CD4-positive, alpha-beta memory T cell (primary cell): ENCODE measurements at places on chromosomes 3 and 15.

DNA sequence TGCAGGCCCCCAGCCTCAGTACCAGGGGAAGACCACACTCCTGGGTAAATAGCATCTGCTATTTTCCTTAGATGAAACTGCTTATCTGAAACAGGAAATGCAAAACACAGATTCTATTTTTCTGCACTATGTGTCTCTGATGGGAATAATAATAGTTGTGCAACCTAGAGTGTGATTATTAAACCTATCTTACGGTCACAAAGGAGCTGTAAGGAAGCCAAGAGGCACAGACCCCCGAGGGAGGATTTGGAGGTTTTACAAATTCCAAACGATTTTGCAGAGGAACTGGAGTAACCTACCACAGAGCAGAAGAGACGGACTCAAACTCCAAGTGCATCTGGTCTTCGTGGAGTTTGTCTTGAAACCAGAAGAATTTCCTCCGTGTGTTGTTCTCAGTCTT is 14.1 kb upstream of the APOD start:
- DNase-seq, result no peak

DNA sequence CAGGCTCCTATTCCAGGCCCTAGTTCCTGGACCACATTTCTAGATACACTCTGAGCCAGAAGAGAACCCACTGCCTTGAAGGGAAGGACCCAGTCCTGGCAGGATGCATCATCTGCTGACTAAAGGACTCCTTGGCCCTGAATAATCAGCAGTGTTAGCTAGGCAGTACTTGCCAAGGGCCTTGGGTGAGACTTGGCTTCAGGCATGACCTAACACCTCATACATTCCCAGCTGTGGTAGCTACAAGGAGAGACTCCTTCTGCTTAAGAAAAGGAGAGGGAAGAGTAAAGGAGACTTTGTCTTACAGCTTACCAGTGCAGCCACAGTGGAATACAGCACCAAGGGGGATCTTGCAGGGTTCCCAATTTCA is 26.4 kb downstream of the PEAK1 start:
- no peak for DNase-seq

GRCh38 chr3:196932600-196932999 is 9.7 kb downstream of the NCBP2 start:
- no peak for DNase-seq

GRCh38 chr3:15443826-15444524 is 16.6 kb downstream of the EAF1 start:
- DNase-seq, result no peak

DNA sequence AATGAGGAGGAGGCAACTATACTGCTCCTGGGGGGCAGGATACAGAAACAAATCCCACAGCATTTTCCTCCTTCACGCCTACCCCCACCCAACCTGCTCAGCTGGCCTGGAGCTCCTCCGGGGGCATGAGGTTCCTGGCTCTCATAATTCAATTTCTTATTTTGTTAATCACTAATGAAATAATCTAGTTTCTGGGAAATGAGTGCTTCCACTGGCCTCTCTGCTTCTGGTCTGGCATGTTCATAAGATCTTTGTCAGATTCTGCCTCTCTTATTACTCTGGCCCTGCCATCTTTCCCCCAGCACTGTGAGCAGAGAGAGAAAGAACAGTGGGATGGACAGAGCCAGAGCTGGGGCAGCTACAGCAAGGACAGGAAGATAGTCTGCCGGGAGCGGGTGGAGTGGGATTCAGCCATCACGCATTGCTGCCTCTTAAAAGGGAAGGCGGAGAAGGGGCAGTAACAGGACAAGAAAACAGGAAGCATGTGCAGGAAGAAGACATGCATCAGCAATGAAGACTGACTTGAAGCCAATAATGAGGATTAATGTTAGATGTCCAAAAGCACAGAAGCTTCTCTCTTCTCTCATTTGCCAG is 13.6 kb downstream of the RPAP1 start:
- DNase-seq, result no peak

- no peak for DNase-seq
Measured at GRCh38 chr3:18443665-18444594, 18.8 kb upstream of the SATB1 start.

DNA sequence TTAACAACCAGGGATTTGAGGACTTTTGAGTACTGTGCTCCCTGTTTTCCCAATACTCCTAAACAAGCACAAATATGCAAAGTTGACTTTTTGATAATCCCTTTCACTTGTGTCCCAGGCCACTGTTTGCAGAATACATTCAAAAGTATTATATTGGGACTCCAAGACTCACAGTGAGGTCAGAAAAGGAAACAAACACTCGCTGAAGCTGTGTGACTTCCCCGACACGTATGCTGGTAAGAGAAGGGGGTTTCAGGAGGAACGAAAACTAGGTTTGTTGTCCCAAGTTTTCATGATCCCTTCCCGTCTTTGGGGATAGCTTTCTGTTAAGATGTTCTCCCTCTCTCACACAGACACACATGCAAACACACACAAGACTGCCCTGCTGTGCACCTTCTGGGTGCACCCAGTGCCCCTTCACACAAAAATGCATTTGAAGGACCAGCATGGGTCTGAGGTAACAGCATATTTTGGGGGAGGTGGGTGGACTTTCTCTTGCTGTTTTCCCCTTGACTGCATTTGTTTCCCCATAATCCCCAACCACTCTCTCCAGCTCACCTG is 225.2 kb upstream of the PRICKLE2 start:
- no peak for DNase-seq

DNA sequence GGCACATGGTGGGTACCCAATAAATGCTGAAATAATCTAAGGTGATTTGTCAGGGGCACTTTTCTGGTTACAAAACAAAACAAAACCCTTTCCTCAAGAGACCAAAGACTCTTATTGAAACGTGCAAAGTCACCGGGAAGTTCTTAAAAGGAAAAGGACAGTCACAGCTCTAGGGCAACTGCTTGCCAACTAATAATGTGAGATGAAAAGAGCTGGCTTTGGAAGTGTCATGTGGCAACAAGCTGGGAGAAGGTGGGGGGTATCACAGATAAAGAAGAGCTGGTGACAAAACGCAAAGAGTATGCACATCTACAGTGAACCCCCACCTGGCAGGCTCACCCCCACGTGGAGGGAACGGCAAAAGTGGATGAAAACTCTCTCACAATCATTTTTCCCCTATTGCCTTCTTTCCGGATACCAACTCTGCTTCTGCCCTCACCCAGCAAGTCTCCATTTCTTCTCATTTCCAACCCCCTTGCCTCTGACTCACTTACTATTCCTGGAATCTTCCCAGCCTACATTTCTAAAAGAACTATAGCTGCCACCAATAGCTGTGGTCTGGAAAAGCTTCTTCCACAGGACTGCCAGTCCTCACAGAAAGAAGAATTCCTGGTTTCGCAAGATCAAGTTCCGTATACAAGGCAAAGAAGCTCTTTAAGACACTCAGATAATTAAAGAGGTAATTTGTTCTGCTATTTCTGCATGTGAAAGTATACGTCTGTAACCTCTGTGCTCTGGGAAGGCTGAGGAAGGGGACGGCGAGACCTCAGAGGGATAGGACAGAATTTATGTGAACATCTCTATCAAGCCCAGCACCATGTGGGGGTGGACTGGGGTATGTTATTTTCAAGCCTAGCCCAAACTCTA is 21.8 kb upstream of the ANPEP start:
- no peak for DNase-seq

DNA sequence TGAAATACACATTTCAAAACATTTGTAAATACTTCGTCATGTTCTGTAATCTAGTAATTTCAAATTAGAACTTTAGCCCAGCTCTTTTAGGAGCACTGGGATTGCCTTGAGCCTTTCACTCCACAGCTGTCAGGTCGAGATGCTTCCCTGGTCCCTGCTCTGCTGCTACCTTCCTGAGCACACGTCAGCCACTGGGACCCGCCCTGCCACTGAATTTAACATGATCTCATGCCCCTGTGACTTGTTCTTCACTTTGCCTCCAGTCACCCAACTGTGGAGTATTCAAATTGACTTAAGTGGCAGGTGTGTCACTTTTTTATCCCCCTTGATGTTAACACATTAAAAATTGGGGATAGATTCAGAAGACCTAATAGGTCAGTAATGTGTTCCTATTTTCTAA is 3.3 kb downstream of the ARRDC4 start:
- no peak for DNase-seq

DNA sequence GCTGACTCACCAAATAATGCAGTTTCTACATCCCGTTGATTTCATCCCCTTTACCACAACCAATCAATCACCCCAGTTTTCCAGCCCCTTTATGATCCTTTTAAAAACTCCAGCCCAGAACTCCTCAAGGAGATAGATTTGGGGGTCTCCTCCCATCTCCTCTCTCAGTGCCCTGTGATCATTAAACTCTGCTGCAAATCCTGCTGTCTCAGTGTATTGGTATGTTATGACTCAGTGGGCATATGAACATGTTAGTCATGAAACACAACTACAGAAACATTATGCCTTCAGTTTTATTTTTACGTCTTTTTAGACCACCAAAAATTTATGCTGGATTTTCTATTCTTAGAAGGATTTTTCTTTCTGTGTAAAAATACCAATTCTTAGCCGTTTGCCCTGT is 213.7 kb downstream of the DIPK2A start:
- no peak for DNase-seq

GRCh38 chr3:127801731-127802313 is 20.5 kb downstream of the MGLL start:
- DNase-seq, result no peak

GRCh38 chr3:38397320-38397719 is 50.7 kb downstream of the XYLB start:
- peak; percentile 13 for DNase-seq

DNA sequence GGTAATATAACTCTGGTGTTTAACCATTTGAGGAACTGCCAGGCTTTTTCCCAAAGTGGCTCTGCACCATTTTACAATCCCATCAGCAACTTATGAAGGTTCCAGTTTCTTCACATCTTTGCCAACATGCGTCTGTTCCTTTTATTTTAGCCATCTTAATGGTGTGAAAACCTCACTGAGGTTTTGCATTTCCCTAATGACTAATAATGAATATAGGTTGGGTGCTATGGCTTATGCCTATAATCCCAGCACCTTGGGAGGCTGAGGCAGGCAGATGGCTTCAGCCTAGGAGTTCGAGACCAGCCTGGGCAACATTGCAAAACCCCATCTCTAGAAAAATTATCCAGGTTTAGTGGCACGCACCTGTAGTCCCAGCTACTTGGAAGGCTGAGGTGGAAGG is 210.6 kb downstream of the TCF12 start:
- DNase-seq, result no peak

DNA sequence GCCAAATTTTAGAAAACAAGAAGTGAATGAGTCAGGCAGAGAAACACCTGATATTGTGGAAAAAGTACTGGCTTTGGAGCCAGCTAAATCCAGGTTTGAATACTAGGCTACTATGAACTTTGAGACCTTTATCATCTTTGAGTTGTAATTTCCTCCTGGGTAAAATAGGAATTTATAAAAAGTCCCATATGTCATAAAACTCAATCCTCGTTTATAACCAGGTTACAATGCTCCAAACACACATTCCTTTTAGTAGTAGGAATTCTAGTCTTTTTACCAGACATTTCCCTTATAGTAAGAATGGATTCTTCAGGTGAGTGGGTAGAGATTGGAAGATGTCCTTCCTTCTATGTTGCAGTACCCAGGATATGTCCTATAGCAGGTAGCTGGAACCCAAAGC is 16.7 kb upstream of the DPH6 start:
- DNase-seq, result no peak

- DNase-seq, result no peak
Measured at GRCh38 chr3:102200126-102200525, 234.7 kb upstream of the ZPLD1 start.

GRCh38 chr15:50241684-50242450 is 23.7 kb downstream of the HDC start:
- DNase-seq, result no peak

DNA sequence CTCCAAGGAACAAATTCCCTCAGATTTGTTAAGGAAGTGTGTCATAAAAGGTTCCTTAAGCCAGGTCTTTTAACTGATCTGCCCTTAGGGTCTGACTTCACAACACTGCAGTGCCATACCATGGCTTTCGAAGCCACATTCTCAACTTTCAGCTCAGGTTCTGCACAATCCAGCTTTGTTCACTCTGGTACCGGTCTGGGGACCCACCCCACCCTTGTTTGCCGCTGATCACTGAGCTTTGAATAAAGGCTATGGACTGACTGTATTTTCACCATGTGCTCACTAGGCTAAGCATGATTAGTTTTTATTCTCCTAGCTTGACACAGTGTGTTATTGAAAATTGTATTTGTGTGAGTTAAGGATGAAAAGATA is 15.9 kb downstream of the SNX1 start:
- no peak for DNase-seq

GRCh38 chr3:40337136-40338108 is 27.9 kb downstream of the EIF1B start:
- no peak for DNase-seq

- no peak for DNase-seq
Measured at GRCh38 chr15:56442354-56442753, 22.6 kb downstream of the MNS1 start.

DNA sequence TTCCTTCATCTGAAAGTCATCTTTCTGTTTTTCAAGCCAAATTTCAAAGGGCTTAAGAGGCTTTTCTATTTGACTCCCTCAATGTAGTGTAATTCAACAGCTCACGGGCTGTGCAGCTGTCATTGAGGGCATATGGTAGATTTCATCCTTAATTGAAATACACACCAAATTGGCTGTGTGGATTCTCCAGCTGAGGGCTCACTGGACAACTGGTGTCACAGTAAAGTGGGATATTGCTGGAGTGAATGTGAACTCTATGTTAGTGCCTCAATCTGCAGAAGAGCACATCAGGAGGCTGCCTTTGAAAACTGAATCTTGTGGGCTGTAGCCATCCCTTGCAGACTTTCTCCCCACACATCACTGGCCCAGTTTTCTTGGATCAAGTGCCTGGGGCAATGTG is 120.1 kb downstream of the GALK2 start:
- no peak for DNase-seq

DNA sequence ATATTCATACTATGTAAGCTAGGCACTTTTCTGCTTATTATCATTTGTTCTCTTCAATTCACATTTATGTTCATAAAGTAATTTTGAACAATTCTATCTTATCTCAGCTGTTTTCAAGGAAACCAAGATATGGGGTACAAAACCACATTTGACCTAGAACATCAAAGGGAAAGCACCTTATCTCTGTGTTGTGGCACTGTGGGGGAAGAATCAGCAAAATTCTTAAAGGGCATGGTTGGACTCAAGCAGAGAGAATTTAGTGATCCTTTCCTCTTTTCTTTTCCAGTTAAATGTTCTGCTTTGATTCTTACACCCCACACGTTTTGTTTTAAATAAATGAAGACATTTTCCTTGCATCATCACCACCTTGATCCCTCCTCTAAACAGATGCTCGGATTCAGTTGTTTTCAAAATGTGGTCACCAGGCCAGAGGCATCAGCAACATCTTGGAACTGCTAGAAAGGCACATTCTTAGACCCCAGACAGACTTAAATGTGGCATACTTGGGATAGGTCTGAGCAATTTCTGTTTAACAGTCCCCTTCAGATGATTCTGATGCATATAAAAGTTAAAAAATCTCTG is 128.4 kb upstream of the TP63 start:
- peak; percentile 2 for DNase-seq

- DNase-seq, result no peak
Measured at GRCh38 chr3:133792171-133792763, 13.3 kb upstream of the SRPRB start.
